Hematopoietic multipotent progenitor cell treated with erythropoietin and hydrocortisone succinate and interleukin-3 and kit ligand, for 4 days (in vitro differentiated cells): ENCODE measurements at places on chromosomes 2 and 18.

DNA sequence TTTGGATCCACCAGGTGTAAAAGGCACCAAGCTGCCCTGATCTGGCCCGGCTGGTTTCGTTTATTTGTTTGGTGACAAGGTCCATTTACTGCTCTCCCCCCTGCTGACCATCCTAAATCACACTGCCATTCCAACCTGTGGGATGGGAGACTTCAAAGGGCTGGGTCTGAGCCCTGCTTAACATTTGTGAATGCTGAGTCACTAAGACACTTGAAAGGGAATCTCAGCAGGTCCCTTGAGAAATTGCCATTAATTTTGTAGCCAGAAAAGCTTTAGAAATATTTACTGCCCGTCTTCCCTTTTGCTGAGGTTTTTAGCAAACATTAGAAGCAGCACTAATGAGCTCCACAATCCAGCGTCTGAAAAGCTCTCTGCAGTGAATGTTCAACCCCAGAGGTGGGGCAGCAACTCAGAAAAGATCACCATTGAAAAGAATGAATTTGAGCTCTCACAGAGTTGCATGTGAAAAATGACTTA is 133.8 kb downstream of the ARL4C start:
- DNase-seq = no peak

- DNase-seq = no peak
Observed at GRCh38 chr2:234324116-234324515, 172.8 kb downstream of the ARL4C start.

DNA sequence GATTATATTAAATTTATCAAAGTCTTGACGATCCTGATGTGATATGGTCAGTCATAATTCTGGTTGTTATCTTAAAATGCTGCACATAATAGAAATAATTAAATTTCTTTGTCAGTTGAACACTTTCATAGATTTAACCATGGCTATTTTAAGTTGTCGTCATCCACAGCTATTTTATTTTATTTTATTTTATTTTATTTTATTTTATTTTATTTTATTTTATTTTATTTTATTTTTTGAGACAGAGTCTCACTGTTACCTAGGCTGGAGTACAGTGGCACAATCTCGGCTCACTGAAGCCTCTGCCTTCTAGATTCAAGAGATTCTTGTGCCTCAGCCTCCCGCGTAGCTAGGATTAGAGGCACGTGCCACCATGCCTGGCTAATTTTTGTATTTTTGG is 121.6 kb upstream of the MSH6 start:
- no peak for DNase-seq

DNA sequence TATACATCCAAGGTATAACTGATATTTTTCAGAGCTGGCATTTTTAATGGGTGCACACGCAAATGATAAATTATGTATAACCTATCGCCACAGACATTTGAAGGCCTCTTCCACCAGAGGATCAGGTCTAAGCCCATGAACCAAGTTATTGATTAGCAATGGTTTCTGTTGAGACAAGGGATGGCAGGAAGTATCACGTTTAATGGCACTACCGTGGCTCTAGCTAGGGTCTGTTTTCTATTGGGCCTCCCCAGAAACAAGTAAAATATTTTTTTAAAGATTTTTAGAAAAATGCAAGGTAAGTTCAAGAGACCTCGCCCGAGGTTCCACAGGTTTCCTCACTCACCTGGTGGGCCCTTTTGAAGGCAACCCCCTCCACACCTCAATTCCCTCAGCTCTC is 667 bp downstream of the GFPT1 start:
- DNase-seq = no peak

DNA sequence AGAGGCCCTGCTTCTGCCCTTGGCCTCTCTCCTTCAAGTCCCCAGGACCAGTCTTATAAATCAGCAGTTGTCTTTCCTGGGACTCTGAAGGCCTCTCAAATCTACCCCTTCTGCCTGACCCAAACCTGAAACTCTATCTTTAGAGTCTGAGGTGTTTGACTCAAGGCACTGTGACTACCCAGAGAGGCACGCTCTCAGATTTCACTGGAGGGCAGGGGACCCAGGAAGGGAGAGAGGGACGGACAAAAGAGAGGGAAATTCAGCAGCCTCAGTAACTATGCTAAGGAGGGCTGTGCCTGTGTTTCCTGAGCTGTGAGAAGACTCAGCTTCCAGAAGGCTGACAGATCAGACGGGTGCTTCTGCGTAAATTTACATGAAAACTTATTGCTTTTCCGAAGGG is 217.8 kb downstream of the HAUS1 start:
- no peak for DNase-seq
